ENCODE measurements at places on chromosomes 3 and 15.

DNA sequence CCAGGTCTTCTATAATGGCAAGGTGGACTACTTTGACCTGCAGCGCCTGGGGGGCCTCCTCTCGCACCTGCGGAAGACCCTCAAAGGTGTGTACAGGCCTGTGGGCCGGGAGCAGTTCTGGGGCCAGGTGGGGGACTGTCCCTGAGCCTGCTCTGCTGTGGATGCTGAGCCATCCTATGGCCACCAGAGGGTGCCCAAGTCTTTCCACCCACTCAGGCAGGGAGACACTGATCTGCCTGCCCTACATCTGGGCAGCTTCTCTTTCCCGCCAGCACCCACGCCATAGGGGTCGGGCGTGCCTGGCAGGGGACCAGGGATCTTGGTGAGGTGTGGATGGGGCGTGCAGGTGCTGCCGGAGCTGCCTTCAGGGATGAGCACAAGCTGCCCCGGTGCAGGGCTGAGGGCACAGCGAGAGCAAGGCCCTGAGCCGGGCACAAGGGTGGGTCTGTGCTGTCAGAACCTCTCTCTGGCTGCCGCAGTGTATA is 14.1 kb downstream of the RNF123 start:
- no peak for DNase-seq

GRCh38 chr15:64019764-64020163 is 26.5 kb downstream of the DAPK2 start:
- DNase-seq, result no peak

DNA sequence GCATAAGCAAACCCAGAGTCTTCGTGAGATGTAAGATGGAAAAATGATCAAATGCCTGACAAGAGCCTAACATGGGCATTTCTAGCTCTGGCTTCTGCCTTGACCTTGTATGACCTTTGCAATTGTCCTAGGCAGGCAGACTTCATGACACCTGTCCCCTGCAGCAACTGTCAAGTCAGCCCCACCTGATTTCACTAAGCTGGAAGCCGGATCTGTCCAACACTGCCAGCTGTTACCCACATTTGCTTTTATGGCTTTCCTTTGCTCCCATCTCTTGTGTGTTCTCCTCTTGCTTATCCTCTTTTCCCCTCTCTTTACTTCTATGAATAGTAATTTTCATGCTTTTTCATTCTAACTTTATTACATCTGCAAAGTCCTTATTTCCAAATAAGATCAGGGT is 48.5 kb upstream of the TNIK start:
- DNase-seq, result no peak

DNA sequence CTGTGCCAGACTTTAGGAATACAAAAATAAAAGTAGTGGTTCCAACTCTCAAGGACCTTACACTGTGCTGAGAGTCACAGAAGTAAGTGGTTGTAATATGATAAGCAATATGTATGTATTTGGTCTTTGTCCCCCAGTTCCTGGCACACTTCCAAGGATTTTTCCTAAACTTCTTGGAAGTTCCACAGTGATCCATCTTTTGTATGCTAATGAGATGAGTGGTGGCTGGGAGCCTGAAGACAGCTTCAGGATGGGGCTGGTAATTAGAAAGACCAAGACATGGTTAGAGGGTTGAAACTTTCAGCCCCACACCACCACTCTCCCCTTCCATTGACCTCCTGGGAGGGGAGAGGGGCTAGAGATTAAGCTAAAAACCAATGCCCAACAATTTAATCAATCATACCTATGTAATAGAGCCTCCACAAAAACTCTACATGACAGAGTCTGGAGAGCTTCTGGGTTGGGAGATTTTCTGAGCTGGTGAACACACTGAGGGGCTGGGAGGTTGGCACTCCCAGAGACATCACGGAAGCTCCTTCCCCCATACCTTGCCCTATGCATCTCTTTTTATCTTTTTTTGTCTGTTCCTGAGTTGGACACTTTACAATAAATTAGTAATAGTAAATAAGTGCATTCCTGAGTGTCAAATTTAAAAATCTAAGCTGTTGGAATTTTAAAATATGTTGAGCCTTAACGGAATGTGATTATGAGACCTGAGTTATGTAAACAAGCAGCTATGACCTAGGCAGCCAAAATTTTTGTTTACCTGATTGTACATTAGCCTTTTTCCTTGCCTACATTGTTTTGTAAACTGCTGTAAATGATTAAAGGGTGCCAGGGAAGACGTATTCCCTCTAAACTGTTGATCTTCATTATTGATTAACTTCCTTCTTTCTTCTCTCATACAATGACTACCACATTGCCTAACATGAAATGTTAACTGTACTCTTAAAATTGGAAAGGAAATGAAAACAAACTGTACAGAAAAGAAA is 24.3 kb downstream of the CD200R1L start:
- no peak for DNase-seq

DNA sequence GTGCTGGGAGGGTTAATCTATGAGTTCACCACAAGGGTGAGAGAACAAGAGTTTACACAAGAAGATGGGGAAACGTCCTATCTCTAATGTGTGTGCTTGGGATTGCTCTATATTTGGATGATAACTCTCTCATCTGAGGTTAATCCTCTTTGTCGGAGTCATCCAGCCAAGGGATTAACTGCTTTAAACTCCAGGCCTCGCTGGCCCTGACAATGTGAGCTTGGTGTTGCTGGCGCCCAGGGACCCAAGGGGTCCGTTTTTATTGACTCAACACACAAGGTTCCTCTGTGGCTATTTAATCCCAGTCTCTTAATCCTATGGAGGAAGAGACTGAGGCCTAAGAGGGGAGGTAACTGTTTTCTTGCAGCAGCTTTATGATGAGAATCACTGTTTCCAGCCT is 14.2 kb downstream of the SV2B start:
- DNase-seq, result no peak

DNA sequence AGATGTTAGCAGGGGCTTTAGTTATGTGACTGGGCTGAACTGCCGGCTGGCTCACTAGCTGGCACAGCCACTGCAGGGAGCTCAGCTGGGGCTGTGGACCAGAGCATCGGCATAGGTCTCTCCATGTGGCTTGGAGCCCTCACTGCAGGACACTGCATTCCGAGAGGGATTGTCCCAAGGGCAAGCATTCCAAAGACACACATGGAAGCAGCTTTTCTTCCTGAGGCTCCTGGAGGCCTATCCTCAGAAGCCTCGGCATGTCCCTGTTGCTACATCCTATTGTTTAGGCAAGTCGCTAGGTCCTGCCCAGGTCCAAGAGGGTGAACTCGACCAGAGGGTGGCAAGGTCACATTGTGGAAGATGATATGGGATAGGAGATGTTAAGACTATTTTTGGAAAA is 209.8 kb downstream of the PLCL2 start:
- no peak for DNase-seq

- no peak for DNase-seq
These were observed 376.8 kb upstream of the C2CD4B start for GRCh38 chr15:62541846-62542245.

DNA sequence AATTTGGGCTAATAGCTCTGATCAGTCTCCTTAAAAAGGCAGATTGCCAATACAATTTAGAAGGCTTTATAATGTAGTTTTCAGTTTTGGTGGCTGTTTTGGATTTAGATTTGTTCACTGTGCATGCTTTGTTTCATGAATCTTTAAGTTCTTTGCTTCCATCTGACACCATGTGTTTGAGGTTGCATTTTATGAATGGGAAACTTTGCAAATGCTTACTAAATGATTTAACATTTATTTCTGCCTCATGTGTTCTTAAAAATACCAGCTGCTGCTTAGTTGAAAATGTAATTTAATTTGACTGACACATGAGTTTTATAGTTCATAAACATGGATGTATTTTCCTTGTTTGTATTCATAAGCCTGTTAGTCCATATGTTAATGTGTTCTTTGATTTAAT is 78.6 kb downstream of the RNF13 start:
- DNase-seq, result no peak

DNA sequence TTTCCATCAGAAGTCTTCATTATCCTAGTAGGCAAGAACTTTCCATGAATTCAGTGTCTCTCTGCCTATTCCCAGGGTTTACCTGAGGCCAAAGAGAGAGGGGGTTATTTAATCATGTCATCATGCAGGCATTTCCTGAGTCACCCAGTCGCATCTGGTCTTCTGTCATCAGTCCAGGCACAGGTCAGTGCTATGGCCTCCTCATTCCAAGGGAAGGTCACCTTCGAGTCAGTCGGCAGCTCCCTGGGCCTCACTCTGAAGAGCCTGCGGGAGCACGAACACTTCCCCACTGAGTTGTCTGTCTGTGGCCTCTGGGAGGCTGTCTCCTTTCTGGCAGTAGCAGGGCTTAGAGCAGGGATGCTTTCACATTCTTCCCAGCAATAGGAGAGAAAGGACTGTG is 26.2 kb upstream of the LRTM1 start:
- no peak for DNase-seq

DNA sequence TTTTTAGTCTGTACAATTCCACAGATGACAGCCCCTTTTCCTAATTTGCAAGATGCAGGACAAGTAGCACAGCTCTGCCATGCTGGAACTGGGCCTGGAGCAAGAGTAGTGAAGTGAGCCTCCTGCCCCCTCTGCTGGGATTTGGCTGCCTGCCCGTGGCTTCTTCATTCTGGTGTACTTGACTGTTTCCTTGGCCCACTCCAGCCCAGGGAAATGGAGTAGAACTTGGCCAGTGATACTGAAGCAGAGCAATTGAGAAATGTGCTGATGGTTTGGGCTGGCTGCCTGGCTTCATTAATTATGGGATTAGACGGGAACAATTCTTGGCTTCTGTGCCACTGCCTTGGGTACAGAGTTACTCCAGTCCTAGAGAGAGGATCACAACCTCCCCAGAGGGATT is 2.8 kb downstream of the GPD1L start:
- DNase-seq, result no peak

DNA sequence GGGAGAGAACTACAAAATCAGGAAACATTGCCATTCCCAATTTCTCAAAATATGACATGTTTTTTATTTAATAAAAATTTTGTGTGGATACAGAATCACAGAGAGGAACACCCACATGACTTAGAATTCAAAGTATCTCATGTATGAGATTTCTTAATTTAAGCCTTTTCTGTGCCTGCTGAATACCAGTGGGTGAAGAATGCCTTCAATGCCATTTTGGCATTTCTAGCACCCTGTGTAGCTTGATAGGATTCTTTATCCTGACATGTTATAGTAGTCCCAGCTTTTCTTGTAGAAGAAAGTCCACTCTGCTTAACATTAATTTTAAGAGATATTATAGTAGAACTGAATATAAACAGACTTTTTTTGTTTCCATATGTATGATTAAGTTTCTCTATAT is 3.1 kb upstream of the SLMAP start:
- no peak for DNase-seq

- no peak for DNase-seq
These were observed 17.9 kb downstream of the ETFA start for GRCh38 chr15:76293361-76293760.

- no peak for DNase-seq
These were observed 51.0 kb downstream of the CCDC54 start for GRCh38 chr3:107428051-107428858.

DNA sequence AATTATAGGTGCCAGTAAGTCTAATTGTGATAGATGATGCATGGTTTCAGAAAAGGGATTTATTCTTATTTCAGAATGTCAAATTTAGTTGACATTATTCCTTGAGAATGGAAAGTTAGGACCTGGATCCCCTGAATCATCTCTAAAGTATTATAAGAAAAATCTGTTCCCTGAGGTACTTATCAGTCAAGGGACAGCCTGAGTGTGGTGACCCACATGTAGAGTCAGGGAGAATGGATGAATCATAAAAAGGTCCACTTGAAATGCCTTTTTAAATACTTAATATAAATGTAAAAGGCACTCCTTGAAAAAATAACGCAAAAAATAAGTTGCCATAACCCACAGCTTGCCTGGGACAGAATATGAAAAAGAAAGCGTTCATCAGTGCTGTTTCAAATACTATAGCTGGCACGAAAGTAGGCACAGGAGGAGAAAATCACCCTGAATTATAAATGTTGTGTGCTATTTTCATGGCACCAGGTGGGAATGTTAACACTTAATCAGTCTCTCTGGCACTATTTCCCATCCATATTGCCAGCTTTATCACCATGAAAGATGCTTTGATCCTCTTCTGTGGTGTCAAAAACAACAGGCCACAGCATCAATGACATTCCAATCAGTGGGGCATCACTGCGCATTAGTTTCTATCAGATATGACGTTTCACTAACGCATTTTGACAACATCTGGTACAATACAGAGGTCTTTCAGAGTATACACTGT is 208.5 kb downstream of the EPHA3 start:
- no peak for DNase-seq

- no peak for DNase-seq
These were observed 95.8 kb upstream of the CTDSPL start for GRCh38 chr3:37765591-37766488.

DNA sequence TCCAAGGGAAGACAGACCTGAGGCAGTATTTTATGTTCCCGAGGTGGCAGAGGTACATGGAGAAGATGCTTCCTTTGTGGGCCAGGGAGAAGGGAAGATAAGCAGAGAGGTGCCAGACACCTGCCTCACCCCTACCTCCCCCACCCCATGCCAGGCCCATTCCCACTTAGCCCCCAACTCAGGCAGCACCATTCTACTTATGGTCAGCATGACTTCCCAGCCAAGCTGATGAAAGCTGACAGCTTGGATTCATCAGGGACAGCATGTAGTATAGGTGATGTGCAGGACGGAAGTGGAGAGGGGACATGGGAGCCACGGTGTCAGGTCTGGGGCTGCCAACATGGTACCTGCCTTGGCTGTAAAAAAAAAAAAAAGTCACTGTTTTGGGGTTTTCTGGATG is 57.5 kb upstream of the CSPG4 start:
- DNase-seq, result no peak

- DNase-seq, result no peak
These were observed 23.4 kb upstream of the SLC2A2 start for GRCh38 chr3:171049861-171050444.

- no peak for DNase-seq
These were observed 25.2 kb downstream of the GASK1A start for GRCh38 chr3:43004282-43004681.

- no peak for DNase-seq
These were observed 8.1 kb downstream of the SPATA12 start for GRCh38 chr3:57068437-57069089.

DNA sequence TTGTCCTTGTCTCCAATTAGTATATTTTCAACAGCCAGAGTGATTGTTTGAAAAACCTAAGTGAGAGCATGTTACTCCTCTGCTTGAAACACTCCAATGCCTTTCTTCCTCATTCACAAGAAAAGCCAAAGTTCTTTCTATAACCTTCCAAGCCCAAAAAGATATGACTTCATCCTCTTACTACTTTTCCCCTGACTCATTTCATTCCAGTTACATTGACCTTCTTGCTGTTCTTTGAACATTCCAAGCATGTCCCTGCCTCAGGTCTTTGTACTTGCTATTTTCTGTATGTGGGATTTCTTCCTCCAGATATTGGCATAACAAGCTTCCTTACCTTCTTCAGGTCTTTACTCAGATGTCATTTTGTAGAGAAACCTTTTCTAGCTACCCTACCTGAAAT is 28.3 kb downstream of the EHHADH start:
- DNase-seq, result no peak

- no peak for DNase-seq
These were observed 80.6 kb downstream of the ADAMTSL3 start for GRCh38 chr15:83734487-83734886.

- no peak for DNase-seq
These were observed 158.4 kb upstream of the CCDC54 start for GRCh38 chr3:107218864-107219269.
